CD8-positive, alpha-beta memory T cell (primary cell): ENCODE measurements at places on chromosomes 2 and 18.
A peak's percentile ranks its signal among the peaks of the same experiment; 100 is the strongest.

GRCh38 chr2:70173520-70173919 is 17.3 kb downstream of the C2orf42 start:
- DNase-seq, result no peak

- DNase-seq, result no peak
These were observed 150.5 kb upstream of the BCL2L11 start for GRCh38 chr2:110970201-110970600.

DNA sequence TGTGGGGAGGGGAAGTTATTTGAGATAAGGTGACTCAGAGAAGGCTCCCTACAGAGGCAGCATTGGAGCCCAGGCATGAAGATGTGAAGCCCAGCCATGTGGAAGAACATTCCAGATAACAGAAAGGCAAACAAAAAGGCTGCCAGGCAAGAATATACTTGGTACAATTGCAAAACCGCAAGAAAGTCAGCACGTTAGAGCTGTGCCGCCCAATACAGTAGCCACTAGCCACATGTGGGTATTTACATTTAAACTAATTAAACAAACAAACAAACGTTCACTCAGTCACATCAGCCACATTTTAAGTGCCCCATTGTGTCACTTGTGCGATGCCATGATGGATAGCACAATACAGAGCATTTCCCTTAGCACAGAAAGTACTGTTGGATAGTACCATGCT is 179.6 kb downstream of the SATB2 start:
- DNase-seq, result no peak

- DNase-seq, result no peak
These were observed 1.1 kb upstream of the WBP1 start for GRCh38 chr2:74457129-74457548.

DNA sequence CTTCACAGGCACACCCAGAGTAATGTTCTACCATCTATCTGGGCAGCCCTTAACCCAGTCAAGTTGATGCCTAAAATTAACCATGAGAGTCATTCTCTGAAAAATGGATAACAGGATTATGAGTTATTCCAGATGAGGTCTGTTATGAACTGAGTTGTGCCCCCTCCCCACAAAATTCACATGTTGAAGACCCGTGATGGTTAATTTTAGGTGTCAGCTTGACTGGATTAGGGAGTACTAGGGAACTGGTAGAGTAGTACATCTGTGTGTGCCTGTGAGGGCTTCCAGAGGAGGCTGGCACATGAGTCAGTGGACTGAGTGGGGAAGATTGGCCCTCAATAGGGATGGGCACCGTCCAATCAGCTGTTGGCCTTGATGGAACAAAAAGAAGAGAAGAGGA is 110.4 kb upstream of the MYCN start:
- no peak for DNase-seq

- DNase-seq, result no peak
These were observed 40.3 kb upstream of the AFF3 start for GRCh38 chr2:100182494-100183361.

DNA sequence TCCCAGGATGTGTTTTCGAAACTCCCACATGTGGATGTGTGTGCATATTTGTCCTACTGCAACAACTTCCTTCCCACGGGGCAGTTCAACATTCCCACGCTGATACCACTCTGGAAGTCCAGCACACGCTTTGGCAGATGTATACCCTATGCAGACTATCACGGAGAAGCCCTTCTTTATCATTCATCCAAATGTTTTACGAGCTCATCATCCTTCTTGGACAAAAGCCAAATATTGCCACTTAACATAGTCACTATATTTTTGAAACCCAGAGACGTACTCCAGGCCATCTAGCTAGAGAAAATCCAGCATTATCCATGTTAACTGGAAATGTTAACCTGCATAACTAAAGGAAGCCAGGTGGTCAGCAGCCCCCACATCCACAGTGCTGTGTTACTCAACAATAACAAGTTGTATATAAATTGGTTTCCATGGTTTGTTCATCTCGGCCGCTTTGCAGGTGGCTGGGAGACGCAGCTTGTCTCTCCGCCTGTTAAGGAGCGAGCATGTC is 131.5 kb downstream of the ZNF532 start:
- DNase-seq, result no peak

DNA sequence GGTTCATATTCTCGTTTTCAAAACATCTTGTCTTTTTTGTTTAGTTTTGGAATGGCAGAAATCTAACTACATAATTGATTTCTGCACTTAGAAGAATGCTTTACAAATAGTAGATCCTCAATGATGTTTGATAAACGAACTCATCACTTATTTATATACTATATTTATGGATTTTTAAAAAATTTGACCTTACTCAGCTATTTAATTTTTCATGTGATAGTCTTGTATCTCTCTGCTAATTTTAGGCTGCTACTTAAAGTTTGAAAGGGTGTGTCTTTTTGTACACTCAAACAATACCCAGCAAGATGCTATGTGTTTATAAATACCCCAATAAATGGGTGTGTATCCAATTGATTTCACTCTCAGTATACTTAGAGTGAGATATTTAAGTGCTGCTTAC is 86.9 kb downstream of the EHBP1 start:
- DNase-seq, result no peak

DNA sequence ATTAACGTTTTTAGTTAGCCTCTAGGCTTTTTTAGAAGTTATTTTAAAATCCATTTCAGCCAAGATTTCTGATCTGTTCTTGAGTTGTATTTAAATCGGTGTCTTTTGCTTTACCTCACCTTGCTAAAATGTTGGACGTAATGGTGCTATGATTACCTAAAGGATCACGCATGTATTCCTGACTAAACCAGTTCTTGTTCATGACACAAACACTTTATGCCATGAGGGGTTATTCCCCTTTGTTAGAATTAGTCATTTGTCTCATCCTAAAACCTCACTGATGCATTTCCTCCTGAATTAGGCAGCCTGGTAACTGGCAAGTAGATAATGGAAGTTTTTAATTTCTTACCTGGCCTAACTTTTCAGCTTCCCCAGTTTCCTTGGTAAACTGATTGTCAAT is 185.4 kb upstream of the TANK start:
- no peak for DNase-seq

DNA sequence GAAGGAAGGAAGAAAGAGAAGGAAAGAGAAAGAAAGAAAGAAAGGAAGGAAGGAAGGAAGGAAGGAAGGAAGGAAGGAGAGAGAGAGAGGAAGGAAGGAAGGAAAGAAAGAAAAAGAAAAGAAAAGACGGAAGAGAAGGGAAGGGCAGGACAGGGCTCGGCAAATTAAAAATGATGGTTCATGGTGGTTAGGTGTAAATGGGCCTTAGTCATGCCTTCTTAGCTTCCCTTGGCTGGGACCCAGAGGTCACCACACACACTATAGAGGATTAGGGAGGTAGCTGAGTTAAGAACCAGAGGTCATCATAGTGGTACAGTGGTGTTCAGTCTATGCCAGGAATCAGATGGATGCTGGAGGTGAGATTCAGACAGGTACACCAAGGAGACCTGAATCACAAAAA is 9.3 kb upstream of the ATL2 start:
- DNase-seq, result no peak

DNA sequence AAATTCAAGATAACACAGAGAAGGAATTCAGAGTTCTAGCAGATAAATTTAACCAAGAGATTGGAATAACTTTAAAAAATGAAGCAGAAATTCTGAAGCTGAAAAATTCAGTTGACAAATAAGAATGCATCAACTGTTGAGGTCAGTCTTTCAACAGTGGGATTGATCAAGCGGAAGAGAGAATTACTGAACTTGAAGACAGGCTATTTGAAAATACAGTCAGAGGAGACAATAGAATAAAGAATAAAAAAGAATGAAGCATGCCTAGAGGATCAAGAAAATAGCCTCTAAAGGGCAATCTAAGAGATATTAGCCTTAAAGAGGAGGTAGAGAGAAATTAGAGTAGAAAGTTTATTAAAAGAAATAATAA is 27.7 kb upstream of the ITGAV start:
- DNase-seq, result no peak

- DNase-seq, result no peak
These were observed 518.6 kb upstream of the FSIP2 start for GRCh38 chr2:185219981-185220380.

GRCh38 chr2:105839793-105840192 is 95.1 kb downstream of the NCK2 start:
- DNase-seq, result no peak

GRCh38 chr2:202758604-202759003 is 113.0 kb downstream of the ICA1L start:
- DNase-seq, result no peak

GRCh38 chr2:194464964-194465638 is 1191.9 kb upstream of the SLC39A10 start:
- DNase-seq, result no peak

- no peak for DNase-seq
These were observed 3.7 kb downstream of the INHA start for GRCh38 chr2:219575566-219576504.

GRCh38 chr2:23520256-23520655 is 135.3 kb downstream of the KLHL29 start:
- DNase-seq, result no peak

GRCh38 chr2:174280596-174280995 is 32.3 kb upstream of the OLA1 start:
- no peak for DNase-seq

GRCh38 chr2:26299471-26300101 is 46.4 kb upstream of the SELENOI start:
- no peak for DNase-seq

GRCh38 chr2:74883011-74883410 is 49.1 kb downstream of the HK2 start:
- no peak for DNase-seq

GRCh38 chr2:70697603-70698383 is 70.2 kb downstream of the ADD2 start:
- no peak for DNase-seq

- no peak for DNase-seq
These were observed 33.9 kb upstream of the BMP10 start for GRCh38 chr2:68905116-68905515.

- no peak for DNase-seq
These were observed at the start of gene FRZB for GRCh38 chr2:182866461-182867406. FRZB (minus strand) TSS chr2:182866637; CDS start chr2:182866552, 85 bp downstream.

DNA sequence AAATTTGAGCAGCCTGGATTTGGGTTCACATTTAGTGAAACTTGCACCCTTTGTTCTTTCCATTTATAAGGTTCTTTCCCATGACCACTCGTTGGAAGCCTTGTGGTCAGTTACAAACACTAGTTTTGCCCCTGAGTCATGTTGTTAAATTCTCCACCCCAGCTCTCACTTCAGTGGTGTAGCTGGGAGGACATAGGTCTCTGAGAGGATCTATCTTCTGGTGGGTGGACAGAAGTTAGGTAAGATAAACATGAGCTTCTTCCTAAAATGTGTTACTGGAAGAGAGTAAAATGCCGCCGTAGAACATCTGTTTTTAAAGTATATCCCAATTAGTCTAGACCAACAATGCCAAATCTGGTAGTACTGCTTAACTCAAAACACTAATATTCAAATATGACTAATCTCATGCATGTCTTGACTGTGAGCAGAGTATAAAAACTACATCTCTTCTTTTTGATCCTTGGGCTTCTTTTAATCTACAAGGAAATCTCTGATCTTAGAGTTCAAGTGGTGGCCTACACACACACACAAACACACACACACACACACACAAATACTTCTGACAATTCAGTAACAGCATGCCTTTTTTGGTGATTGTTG is 162.6 kb upstream of the FN1 start:
- no peak for DNase-seq

DNA sequence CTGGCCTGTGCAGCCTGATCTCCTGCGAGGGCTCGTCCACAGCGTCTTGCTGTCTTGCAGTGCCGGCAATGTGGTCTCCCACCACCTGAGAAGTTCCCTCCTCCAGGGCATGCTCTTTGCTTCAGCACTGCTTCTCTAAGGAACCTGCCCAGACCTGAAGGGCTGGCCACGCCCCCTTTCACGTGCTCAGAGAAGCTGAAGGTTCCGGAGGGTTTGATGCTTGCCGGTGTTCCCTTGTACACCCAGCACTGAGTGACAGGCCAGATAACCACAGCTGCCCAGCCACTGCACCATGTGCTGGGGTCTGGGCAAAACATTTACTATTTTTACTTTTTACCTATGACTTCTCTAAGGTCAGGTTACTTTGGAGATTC is 1.7 kb upstream of the POLR2D start:
- DNase-seq, result peak; percentile 52

DNA sequence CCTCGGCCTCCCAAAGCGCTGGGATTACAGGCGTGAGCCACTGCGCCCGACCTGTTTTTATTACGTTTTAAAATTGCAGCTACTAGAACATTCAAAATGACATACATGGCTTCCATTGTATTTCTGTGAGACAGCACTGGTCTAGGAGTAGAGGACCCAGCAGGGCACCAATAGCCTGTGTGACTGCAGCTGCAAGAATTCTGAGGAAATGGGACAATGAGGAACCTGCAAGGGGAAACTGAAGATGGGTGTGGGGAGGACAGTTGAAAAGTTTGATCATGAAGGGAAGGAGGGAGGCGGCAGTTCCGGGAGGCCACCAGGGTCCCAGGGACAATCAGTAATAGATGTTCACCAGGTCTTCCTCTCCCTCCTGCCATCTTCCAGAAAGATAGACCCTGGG is 13.9 kb upstream of the DNPEP start:
- DNase-seq, result no peak

GRCh38 chr2:235406430-235406829 is 87.4 kb upstream of the AGAP1 start:
- no peak for DNase-seq

GRCh38 chr2:170425281-170425751 is 247.4 kb downstream of the MYO3B start:
- DNase-seq, result no peak

DNA sequence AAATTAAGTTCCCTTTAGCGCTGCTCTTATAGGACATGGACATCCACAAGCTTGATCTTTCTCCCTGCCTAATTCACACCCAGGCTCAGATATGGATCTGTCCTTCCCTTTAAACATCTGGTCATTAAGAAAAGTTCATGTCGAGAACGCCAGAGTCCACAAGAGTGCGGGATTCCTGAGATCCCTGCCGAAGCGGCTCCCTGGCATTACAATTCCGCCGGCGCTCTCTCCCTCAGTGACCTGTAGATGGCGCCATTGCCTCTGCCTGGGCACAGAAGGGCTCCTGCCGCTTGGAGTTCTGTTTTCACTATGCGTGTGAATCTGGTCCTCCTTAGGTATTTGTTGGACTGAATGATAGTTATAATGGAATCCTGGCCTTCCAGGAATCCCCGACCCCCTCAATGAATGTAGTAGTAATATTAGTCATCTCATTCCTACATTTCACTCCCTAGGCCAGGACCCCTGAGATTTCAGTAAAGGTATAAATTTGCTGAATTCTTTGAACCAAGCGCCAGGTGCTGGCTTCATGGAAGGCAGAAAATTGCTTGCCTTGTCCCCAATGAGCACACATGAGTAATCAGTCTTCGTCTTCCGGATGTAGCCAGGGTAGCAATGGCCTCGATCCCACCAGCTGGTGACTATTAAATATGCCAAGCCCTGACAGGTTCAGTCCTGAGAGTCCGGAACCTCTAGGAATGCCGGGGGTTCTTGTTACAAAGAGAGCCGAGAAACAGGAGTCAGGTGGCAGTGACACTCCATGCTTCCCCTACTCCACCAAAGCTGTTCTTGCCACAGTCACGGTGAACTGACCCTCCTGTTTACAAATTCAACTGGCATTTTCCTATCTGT is 26.4 kb upstream of the CD207 start:
- DNase-seq, result peak; percentile 53
